ENCODE measurements at places on chromosomes 6 and 20.

DNA sequence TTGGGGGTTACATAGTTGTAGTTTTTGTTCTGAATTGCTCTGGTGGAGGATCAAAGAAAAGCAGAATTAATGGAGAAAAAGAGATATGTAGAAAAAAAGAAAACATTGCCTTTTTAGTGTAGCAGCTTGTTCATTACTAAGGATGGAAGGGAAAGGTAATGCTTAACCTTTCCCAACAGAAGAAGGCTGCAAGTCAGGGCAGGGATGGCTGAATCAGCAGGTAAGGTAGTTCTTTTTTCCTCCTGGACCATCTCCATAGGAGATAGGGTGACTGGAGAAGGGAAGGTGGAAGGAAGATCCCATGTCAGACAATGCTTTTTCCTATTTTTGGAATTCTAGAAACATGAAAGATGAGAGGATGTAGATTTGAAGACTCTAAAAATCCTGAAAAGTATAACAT, 79.4 kb upstream of the SUPT3H start:
- DNase-seq = no peak

GRCh38 chr20:62042025-62042820, 23.5 kb downstream of the TAF4 start:
- no peak for DNase-seq

- no peak for DNase-seq
These were observed 11.0 kb downstream of the KIF16B start for GRCh38 chr20:16562259-16562658.

DNA sequence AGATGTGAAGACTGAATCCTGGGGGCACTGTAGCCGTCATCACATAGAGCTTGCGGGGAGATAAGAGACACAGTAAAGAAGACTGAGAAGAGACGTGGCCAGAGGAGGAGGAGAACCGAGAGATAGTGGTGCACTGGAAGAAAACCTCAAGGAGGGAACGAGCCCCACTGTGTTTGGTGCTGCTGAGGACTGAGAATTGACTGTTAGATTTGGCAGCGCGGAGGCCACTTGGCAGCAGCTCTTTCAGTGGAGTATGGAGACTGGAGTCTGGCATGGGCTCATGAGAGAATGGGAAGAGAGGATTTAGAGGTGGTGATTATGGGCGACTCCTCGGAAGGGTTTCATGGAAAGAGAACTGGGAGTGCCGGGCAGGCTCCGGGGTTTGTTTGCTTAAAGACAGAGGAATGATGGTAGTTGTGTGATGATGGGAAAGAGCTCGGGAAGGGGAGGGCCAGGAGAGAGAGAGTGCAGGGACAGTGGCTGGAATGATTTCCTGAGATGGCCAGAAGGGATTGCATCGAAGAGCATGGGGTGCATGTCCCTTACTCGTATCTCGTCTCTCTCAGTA, 18.0 kb downstream of the CDYL start:
- no peak for DNase-seq

- DNase-seq = peak; percentile 54
These were observed 8.8 kb upstream of the C20orf144 start for GRCh38 chr20:33653218-33653899.

GRCh38 chr6:108728826-108729225, 119.4 kb upstream of the ARMC2 start:
- DNase-seq = no peak

DNA sequence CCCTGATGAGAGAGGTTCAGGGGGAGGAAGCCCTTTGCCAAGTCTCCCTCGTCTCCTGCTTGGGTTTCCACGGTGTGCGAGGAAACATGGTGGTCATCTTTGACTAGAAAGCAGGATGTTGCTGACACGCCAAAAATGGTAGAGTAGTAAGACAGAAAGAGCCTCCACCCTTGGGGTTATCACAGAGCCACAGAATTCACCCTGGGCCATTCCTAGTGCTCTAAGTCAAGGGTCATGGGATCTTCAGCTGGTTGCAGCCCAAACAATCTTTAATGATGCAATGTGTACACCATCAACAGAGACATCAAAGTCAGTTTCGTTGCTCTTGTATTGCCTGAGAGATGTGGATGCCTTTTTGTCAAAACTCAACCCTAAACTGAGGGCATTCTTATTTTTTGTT, 201.9 kb downstream of the LY86 start:
- DNase-seq = no peak

DNA sequence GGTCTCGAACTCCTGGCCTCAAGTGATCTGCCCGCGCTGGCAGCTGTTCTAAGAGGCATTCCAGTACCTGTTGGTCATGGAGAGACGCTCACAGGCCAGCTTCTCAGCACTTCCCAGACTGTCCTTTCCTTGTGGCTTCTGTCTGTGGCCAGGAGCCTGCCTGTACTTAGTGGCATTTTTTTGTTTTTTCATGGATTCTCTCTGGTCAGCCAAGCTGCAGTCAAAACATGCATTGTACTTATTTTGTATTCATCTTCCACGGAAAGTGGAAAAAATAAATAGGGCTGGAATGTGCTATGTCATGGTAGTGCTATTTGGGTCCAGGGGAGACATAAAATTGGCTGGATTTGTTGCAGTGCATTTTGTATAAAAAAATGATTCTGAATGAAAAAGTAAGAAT, 29.1 kb downstream of the ZDHHC14 start:
- DNase-seq = no peak

DNA sequence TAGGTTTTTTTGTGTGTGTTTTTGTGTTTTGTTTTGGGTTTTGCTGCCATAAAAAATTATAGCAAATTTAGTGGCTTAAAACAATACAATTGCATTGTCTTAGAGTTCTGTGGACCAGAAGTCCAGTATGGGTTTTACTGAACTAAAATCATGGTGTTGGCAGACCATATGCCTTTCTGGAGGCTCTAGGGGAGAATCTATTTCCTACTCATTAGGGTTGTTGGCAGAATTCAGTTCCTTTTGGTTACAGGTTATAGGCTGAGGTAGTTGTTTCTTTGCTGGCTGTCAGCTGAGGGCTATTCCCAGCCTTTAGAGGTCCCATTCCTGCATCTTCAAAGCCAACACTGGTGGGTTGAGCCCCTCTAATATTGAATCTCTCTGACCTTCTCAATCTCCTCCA, 181.3 kb downstream of the IBTK start:
- DNase-seq = no peak

DNA sequence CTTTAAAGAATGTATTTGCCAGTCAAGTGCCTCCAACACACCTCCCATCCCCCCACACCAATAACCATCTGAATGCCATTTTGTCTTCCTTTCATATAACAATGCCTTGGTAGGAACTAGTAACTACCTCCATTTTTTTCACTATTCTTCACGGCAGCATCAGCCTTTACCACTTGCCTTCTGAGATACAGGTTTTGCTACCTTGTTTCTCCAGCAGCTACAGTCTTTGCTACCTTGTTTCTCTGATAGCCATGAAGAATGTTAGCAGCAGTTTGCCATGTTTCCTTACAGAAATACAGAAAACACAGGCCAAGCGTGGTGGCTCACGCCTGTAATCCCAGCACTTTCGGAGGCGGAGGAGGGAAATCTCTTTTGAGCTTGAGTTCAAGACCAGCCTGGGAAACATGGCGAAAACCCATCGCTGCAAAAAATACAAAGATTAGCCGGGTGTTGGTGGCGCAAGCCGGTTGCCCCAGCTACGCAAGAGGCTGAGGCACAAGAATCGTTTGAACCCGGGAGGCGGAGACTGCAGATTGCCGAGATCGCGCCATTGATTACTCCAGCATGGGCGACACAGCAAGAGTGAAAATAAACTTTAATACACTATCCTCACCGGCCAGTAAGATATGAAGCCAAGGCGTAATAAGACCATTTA, 100.9 kb downstream of the HFE start:
- DNase-seq = no peak

DNA sequence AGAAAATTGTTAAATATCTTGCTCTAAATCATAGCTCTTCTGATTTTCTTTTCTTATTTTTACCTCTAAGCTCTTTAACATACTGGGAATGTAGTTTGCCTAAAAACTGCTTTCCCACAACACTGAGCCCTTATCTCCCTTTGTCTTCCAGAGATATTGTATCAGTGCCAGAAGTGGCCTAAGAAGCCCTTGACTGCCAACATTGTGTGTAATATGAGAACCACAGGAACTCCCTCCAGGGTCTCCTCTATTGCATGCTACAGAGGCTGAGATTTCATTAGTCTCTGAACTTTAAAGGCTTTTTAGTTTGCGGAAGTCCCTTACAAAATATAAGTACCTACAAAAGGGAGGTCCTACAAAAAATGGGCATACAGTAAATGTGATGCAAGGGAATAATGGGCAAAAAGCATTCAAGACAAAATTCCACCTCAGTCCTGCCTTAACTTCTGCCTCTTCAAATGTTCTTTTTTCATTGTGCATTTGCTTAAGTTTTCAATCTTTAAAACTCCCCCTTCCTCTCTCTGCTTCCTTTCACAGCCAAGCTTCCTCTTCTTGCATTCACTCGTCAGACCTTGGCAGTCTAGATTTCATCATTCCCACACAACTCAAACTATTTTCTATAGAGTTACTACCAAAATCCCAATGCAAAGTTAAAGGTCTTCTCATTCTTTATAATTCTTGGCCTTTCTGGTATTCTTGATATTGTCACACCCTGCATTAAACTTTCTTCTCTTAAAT, 76.5 kb downstream of the ADGRG6 start:
- DNase-seq = no peak

GRCh38 chr6:30463242-30463641, 26.1 kb upstream of the HLA-E start:
- no peak for DNase-seq

- DNase-seq = no peak
These were observed 364.3 kb upstream of the HSF2 start for GRCh38 chr6:122035173-122035572.

GRCh38 chr6:15604843-15605242, 58.0 kb downstream of the DTNBP1 start:
- DNase-seq = no peak

GRCh38 chr6:35341557-35341956, 801 bp upstream of the PPARD start:
- no peak for DNase-seq

DNA sequence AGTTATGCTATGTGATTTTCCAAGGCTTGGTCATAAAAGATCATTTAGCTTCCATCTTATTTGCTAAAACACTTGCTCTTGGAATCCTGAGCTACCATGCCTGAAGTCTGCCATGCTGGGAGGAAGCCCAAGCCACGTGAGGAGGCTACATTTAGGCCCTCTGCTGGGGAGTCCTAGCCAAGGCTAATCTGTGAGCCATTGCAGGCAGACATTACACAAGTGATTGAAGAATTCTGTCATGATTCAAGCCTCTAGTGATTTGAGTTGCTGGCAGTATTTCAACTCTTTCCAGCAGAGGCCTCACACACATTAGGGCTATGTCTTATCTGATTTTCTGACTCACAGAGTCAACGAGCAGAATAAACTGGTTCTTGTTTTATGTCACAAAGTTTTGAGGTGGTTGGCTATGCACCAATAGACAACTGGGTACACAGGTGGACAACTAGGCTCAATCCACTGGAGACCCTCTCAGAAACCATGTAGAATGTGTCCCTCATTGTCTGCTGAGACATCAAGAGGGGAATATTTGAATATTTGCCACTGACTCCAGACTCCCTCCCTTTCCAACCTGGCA, 227.2 kb upstream of the SULF2 start:
- DNase-seq = no peak

DNA sequence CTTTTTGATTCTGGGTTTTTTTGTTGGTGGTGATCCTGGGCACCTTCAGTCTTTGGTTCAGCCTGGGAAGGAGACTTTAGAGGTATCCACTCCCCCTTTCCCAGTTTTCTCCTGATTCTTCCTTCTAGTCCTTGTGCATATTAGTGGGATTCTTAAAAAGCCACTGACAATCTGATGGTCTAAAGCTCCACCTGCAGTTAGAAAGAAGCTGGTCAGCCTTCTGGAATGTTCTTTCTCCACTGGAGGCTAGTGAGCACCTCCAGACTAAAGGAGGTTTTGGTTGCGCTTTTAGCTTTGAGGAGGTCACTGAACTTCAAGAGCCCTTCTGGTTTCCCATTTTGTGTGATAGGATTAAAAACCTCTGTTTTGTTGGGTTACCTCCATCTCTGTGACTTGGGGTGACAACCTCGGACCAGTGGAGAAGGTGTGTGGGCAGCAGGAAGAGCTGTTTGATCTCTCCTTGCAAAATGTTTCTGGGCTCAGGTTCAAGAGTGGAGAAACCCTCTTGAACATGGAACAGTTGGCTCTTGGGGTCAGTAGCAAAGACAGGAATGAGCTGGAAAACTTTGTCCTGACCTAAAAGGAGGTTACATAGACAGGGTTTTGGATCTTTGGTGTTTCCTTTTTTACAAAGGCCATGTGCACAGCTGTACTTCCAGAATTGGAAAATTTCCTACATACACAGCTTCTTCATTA, 29.0 kb downstream of the JARID2 start:
- DNase-seq = no peak

DNA sequence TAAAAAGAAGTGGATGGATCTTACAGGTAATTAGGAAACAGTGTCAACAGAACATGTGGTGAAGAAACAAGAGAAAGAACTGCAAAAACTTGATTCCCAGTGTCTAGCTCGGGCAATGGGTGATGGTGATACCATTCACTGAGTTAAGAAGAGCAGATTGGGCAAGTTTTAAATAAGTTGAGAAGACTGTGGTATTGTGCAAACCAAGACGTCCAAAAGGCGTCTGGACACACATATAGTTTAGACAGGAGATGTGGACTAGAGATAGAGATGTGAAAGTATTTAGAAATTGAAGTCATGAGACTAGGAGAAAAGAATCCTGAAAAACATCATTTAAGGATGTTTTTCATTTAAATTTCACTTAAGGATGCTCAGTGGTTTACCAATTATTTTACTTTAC, 53.9 kb downstream of the CDK19 start:
- no peak for DNase-seq

GRCh38 chr6:53679446-53679933, 13.9 kb upstream of the KLHL31 start:
- peak; percentile 18 for DNase-seq

DNA sequence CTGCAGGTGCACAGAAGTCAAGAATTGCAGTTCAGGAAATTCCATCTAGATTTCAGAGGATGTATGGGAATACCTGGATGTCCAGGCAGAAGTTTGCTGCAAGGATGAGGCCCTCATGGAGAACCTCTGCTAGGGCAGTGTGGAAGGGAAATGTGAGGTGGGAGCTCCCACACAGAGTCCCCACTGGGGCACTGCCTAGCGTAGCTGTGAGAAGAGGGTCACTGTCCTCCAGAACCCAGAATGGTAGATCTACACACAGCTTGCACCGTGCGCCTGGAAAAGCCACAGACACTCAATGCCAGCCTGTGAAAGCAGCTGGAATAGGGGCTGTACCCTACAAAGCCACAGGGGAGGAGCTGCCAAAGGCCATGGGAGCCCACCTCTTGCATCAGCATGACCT, 681.4 kb downstream of the EPHA7 start:
- DNase-seq = no peak

- DNase-seq = no peak
These were observed 38.6 kb downstream of the NKX2-4 start for GRCh38 chr20:21358737-21359136.
